ENCODE measurements at places on chromosomes 13 and 19.

DNA sequence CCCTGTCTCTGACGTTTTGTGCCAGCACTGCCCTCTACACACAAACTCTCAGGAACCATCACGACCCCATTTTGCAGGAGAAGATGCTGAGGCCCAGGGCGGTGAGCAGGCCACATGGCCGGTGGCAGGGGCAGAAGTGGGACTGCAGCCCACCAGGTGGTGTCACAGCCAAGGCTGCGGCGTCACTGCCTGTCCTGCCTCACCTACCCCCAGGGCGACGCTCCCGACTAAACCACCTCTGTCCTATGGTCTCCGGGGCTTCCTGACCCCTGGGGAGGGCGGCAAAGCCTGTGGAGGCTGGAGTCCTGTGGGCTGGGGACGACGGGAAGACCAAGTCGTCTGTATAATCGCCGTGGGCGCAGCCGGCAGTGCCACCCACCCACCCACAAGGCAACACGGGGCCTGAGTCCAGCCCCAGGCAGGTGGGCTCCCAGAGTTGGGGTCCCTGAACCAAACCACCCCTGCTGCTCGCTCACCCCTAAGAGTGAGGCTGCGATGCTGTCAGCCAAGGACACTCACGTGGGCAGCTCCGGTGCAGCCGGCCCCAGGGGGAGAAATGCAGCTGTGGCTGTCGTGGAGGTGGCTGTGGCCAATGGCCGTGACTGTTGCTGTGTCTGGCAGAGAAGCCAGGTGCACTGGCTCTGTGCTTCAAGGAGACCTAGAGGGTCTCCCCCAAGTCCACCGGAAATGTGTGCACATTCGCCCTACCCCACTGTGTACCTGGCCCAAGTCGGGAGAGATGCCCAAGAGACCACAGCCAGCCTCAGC is 29.7 kb downstream of the RASA3 start:
- no peaks in the 10 kb centered on the region for H3K4me1 ChIP-seq
- H3K4me3 ChIP-seq: no peak overlapping the region
- H3K27ac ChIP-seq: no peak overlapping the region
- DNase-seq: peak; percentile 11
- no peaks in the 10 kb centered on the region for H3K36me3 ChIP-seq
- no peaks in the 10 kb centered on the region for H3K27me3 ChIP-seq

- no peaks in the 10 kb centered on the region for H3K4me1 ChIP-seq
- H3K27ac ChIP-seq: no peak overlapping the region
- H3K36me3 ChIP-seq: no peaks in the 10 kb centered on the region
- H3K4me3 ChIP-seq: no peak overlapping the region
- H3K27me3 ChIP-seq: no peaks in the 10 kb centered on the region
Measured at GRCh38 chr13:105665284-105665683, 870.2 kb downstream of the EFNB2 start.

DNA sequence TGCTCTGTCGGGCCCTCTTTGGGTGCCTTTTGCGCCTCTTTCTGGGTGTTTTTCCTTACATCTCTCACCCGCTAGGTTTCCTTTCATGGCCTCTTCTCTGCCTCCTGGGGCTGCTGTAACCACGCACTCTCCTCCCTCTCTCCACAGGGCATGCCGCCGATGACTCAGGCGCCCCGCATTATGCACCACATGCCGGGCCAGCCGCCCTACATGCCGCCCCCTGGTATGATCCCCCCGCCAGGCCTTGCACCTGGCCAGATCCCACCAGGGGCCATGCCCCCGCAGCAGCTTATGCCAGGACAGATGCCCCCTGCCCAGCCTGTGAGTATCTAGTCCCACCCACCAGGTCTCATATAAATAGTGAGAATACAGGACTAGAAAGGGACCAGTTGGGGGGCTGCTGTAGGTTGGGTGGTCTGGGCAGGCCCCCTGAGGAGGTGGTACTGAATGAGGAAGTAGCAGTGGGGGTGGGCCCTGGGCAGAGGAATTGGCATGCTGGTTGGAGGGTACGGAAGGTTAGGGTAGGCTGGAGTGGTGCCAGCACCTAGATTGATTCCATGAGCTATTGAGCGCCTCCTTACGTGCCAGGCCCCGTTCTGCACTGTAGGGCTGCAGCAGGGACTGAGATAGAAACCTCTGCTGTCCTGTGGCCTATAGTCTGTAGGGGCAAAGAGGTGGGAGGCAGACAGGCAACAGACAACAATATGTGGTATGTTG is 11.9 kb downstream of the SNRPA start:
- H3K27me3 ChIP-seq: no peaks in the 10 kb centered on the region
- DNase-seq: no peak
- no peak overlapping the region for H3K4me3 ChIP-seq
- H3K27ac ChIP-seq: no peak overlapping the region

DNA sequence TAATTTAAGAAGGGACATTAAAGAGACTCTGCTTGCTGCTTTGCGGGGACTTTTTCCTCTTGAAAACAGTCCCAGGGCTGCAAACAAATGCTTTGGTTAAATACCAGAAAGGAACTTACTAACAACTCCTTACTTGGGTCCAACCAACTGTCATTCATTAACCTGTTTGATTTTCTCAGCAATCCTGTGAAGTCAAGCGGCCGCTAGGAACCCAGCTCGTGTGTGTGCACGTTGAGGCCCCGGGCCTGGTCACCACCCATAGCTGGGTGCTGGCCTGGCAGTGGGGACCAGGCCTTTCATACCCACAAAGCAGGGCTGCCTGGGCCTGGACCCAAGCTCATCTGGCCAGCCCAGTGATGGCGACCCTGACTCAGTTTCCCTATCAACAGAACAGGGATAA is 50.7 kb downstream of the C1QTNF9 start:
- no peaks in the 10 kb centered on the region for H3K4me1 ChIP-seq
- H3K4me3 ChIP-seq: no peak overlapping the region
- no peak overlapping the region for H3K27ac ChIP-seq
- DNase-seq: no peak
- H3K27me3 ChIP-seq: no peaks in the 10 kb centered on the region

DNA sequence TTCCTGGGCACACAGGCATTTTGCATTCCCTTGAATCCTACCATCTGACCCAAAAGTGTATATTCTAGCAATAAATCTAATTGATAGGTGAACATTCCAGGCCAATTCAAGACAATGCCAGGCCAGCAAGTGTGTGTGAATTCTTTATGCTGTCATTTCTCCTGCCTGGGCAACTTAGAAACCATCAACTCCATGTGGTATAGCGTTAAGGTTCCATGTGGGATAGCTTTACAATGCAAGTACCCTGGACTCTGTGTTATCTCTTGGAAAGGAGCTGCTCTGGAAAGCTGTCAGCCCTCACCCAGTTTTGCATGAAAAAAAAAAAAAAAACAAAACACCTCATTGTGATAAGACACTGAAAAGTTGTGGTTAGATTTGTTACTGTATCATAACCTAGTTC is 15.6 kb upstream of the FLT1 start:
- no peak for DNase-seq
- H3K4me3 ChIP-seq: no peak overlapping the region
- no peaks in the 10 kb centered on the region for H3K36me3 ChIP-seq
- H3K4me1 ChIP-seq: no peaks in the 10 kb centered on the region
- H3K27me3 ChIP-seq: no peaks in the 10 kb centered on the region

DNA sequence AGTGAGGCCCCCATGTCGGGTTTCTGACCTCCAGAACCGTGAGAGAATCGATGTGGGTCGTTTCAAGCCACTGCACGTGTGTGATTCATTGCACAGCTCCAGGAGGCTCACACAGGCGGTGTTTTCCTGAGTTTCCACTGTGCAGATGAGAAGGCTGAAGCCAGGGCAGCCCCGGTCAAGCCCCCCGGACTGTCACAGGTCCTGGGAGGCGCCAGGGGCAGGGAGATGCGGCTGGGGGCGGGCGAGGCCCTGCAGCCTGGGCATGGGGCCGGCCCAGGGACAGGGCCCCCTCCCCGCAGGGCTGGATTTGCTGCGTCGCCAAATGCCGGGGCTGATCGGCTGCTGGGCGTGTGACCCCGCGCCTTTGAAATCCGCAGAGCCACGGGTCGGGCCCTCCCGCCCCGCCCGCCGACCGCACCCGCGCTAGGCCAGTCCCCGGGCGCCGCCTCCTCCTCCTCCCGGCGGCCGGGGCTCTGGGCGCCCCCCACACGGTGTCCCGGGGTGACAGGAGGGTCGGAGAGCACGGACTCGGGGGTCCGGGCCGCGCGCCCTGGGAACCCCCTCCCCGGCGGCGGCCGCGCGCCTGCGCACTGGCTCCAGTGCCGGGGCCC is 9.9 kb upstream of the MKNK2 start:
- H3K4me1 ChIP-seq: peaks cover 13% of the 10 kb centered on the region
- peak overlapping the region; percentile 55 for H3K4me3 ChIP-seq
- H3K27me3 ChIP-seq: no peaks in the 10 kb centered on the region
- no peaks in the 10 kb centered on the region for H3K36me3 ChIP-seq

- H3K36me3 ChIP-seq: no peaks in the 10 kb centered on the region
- H3K27ac ChIP-seq: no peak overlapping the region
- no peak for DNase-seq
- no peaks in the 10 kb centered on the region for H3K4me1 ChIP-seq
Measured at GRCh38 chr19:55638864-55639359, 1.9 kb upstream of the ZNF580 start.

GRCh38 chr19:42292042-42292960 is 9.6 kb upstream of the PRR19 start:
- H3K4me3 ChIP-seq: no peak overlapping the region
- no peak for DNase-seq
- no peaks in the 10 kb centered on the region for H3K27me3 ChIP-seq
- no peaks in the 10 kb centered on the region for H3K4me1 ChIP-seq
- no peaks in the 10 kb centered on the region for H3K36me3 ChIP-seq
- H3K27ac ChIP-seq: no peak overlapping the region

DNA sequence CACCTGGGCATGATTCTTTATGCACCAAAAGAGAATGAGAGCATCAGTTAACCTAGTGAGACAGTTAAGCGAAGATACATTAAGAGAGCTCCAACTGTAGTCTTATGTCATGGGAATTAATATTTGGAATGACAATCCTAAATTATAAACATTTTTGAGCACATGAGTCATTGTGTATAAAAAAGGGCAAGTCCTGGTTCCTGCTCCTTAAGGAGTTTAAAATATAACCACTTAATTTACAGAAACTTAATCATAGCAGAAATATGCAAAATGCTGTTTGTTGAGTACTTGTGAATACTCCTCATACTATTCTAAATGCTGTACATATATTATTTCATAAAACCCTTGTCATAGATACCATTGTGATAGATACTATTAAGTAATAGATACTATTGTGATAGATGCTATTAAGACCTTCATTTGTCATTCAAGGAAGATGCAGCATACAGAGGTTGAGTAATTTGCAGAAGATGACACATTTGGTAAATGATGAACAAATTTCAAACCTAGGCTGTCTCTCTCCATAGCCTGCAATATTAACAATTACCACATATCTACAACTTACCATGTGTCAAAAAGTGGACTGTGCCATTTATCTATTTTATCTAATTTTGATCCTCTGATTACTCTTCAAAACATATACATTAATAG is 301.0 kb downstream of the TBC1D4 start:
- no peak overlapping the region for H3K27ac ChIP-seq
- no peaks in the 10 kb centered on the region for H3K4me1 ChIP-seq
- no peaks in the 10 kb centered on the region for H3K27me3 ChIP-seq
- H3K36me3 ChIP-seq: no peaks in the 10 kb centered on the region
- no peak for DNase-seq
